ENCODE measurements at places on chromosomes 4 and X.
A peak's percentile ranks its signal among the peaks of the same experiment; 100 is the strongest.

- DNase-seq = no peak
Measured at GRCh38 chrX:130100180-130100579, 10.1 kb downstream of the ELF4 start.

DNA sequence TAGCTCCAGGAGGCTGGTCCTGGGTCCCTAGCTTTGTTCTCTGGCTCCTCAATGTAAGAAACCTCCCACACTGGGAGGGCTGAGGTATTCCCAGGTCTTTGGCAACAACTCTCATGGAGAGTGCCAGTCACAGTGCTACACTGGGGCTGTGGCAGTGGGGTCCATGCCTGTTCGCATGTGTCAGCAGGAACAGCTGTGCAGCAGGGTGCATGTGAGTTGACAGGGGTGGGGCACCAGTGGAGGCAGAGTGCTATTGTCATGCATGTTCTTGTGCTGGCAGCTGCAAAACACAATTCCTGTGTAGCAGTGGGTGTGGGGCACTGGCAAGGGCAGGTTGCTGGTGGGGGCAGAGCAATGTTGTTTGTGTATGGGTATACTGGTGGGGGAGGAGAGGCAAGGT is 246.0 kb downstream of the CXXC4 start:
- DNase-seq = no peak

DNA sequence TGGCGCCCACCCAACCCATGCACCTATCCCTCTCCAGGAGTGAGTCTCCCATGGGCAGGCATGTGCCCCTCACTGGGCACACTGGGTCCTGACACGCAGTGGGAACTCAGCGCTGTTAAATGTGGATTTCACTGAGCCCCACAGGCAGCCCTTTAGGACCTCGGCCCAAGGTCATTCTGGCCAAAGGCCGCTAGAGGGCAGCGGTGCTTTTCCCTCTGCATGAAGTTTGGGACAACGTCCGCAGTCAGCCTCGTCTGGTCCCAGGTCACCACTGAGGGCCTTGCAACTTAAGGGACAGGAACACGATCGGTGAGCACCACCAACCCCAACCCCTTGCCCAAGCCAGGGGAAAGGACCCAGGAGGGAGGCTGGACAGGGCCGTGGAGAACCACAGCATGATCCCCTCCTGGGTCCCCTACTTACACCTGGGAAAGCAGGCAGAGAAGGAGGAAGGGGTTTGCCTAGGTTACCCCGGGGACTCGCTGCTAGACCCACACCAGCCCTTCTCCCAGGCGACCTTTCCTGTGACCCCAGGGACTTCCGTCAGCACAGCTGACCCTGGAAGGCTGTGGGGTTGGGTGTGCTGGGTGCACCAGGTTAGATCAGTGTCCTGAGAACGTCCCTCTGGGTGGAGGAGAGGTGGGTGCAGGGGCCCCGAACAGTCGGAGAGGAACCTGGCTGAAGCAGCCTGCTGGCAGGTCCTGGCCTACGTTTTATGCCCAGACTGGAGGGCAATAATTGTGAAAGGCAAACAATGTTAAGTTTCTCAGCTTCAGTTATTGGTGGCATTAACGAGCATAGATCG is 24.0 kb downstream of the CYTL1 start:
- DNase-seq = no peak

DNA sequence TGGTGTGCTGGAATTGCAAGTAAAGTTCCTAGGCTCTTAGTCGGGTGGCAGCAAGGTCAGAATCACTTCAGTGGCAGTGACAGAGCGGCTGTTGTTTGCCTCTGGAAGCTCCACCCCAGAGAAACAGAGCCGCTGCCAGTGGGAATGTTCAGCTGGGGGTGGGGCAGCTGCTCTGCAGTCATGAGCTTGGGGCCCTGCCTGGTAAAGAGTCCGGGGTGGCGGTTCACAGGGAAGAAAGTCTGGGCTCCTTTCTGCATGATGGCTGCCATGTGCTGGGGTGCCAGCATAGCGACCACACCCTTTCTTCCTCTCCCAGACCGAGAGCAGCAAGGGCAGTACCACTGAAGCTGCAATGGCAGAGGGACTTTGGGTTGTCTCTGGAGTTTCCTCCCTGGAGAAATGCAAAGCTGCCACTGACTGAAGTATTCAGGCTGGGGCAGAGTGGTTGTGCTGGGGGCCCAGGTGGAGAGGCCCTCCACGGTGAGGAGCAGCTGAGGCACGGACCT is 108.8 kb upstream of the CENPE start:
- DNase-seq = no peak

- no peak for DNase-seq
Measured at GRCh38 chrX:50881028-50881427, 29.5 kb upstream of the BMP15 start.

- no peak for DNase-seq
Measured at GRCh38 chrX:105297041-105297440, 76.5 kb upstream of the TEX13A start.

GRCh38 chr4:7867701-7868435 is 71.8 kb downstream of the AFAP1 start:
- no peak for DNase-seq

DNA sequence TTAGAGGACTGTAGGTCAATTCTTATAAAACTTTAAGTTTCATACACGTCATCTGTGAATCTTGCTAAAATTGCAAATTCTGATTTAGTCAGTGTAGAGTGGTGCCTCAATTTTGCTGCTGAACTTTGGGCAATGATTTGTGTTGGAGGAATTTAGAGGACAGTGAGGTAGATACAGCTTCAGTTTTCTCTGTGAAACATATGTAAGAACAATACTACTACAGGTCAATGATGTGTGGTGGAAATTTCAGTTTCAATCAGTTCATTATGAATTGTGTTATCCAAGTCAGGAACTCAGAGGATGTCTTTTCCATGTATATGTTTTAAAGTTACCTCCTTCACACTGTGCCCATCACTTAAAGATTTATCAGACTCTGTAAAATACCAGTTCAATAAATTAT is 1597.8 kb upstream of the PCDH10 start:
- no peak for DNase-seq

DNA sequence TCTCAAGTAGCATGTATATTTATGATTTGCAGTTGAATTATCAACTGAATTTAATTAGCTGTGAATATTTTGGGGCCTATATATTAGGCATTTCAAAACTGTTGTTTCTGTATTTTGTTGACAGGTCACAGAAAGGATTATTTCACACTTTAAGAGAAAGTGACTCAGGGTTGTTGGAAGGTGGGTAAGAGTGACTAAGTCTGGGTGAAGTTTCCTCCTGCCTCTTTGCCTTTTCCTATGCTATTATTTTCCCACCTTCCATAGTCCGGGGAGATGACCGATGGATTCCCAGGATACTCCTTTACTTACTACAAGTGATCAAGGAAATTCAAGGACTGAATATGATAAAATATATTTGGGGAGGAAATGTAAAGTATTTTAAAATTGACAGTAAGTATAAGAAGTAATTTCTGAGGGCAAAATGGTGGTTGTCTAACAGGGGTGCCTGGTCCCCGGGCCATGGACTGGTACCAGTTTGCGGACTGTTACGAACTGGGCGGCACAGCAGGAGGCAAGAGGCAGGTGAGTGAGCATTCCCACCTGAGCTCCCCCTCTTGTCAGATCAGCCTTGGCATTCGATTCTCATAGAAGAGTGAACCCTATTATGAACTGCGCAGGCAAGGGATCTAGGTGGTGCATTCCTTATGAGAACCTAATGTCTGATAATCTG is 175.5 kb upstream of the GPRIN3 start:
- no peak for DNase-seq

- DNase-seq = no peak
Measured at GRCh38 chrX:39112143-39112542, 310.9 kb downstream of the MID1IP1 start.

DNA sequence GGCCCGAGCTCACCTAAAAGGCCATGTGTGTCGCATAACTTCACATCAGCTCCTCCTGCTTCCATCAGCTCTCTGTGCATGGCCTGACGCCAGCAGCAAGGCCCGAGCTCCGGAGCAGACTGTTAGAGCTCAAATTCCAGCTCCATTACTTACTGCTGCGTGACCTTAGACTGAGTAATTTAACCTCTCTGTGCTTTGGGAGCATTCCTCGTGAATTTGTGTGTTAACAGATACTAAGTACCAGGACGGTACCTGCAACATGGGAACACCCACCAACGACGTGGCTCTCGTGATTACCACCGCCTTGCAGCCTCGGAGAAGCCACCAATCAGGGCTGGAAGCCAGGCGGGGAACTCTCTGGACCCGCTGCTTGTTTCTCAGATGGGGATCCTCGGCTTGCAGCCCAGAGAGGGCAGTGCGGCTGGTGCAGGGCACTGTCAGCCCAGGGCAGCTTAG is 12.9 kb downstream of the LETM1 start:
- DNase-seq = no peak

DNA sequence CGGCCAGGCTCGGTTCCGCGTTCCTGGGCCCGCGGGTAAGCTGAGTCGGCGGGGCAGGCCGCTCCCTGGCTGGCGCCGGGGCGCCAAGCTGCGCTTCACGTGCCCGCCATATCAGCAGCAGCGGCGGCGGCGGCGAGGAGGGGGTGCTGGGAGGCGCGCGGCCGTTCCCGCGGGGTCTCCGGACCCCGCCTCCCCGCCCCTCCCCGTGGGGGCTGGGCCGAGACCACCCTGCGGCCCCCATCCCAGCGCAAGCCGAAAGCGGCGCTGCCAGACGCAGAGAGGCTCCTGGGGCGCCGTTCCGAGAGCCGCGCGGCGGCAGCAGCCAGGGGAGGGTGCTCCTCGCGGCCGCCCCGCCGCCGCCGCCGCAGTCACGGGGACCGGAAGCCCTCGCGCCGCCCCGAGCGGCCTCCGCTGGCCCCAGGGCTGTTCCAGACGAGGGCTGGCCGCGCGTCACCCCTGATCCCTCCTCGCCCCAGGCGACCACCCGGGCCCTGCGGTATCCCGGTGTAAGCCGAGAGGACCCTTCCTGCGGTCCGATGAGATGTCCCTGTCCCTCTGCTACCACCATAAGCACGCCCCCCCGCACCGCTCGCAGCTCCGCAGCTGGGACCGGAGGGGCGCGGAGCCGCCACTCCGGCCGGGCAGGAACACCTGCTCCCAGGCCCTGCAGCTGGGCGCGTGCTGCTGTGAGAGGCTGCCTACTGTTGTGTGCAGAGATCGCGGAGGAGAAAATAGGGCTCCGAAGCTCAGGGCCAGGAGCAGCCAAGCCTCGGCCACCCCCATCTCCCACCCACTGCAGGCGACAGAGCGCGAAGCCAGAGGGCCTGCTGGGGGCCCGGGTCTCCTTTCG is 7.5 kb upstream of the BCOR start:
- DNase-seq = peak; percentile 37

DNA sequence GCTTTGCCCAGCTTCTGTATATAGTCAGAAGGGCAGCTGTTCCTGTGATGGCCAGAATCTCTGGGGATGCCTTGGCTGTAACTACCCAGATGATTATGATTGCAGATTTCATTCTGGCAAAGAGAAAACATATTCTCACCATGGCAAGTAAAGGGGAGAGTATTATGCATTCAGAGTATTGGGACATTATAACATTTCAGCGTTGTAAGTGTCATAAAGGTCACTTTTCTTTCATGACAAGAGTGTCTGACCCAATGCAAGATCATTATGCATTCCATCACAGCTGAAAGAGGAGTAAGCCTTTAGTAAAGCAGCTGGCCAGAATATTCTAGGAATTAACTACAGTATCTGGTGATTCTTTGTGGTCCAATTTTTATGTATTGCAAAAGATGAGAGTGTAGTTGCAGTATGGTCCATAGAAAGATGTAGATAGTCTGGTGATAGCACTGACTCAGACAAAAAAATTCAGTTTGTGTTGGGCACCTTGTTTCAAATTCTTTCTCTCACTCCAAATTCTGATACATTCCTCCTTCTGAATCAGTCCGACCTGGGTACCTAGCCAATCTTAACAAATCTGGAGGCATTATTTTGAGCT is 2366.3 kb downstream of the PCDH7 start:
- DNase-seq = no peak

DNA sequence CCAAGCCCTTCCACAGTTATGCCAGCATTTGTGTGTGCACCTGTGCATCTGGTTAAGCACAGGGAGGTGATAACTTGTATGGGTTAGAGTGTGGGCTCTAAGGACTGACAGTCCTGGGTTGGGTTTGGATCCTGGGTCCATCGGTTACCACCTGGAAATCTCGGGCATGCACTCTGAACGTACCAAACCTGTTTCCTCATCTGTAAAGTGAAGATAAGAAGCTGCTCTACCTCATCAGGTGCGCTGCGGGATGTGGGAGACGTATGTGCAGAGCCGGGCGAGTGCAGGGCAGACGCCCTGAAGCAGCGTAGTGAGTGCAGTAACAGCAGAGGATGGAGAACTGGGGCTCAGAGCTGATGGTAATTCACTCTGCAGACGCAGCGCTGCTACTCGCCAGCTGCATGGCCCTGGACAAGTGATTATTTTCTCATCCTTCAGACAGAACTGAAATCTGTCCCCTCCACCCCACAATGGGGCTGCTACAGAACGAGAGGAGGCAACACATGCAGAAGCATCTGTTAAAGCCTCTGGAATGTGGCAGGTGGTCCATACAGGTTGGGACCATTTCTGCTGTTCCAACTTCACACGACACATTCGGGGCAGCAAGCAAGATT is 64.4 kb downstream of the HADH start:
- DNase-seq = no peak

GRCh38 chr4:168541266-168541953 is 44.6 kb downstream of the PALLD start:
- no peak for DNase-seq

- DNase-seq = no peak
Measured at GRCh38 chr4:88418411-88418810, 38.5 kb upstream of the HERC5 start.

- DNase-seq = peak; percentile 62
Measured at GRCh38 chrX:129139837-129140598, 383.3 kb downstream of the SMARCA1 start.

GRCh38 chrX:68870357-68870756 is 41.5 kb downstream of the EFNB1 start:
- DNase-seq = no peak

DNA sequence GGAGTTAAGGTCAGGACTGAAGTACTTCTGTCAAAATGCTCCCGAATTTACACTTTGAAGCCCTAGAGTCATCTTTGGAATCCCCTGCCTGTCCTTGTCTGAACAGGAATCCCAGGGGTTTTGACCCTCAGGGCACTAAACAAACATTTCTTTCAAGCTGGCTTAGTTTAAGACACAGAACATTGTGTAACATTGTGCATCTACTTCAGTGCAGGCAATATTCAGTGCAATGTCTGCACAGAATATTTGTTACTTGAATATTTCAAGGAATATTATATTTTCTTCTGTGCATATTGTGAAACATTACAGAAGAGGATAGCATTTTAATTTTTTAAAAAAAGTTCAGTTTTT is 763.4 kb downstream of the PCDH18 start:
- DNase-seq = no peak

DNA sequence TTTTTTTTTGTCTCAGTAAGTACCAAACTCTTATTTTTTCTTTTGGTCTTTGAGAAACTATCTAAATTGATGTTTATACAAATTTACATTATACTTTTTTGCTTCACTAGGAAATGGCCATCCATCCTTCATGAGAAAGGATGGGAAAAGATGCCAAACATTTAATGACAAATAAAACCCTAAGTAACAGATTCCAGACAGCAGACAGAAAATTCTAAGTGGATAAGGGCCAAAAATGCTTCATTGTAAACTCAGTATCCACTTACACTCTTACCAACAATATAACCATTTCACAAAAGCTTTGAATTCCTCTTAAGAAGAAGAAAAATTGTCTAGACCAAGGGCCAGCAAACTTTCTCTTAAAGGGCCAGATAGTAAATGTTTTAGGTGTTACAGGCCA is 3.5 kb downstream of the GUCY1B1 start:
- no peak for DNase-seq
